NCI-H2029 (cell line): ENCODE measurements at places on chromosomes 2 and 18.

DNA sequence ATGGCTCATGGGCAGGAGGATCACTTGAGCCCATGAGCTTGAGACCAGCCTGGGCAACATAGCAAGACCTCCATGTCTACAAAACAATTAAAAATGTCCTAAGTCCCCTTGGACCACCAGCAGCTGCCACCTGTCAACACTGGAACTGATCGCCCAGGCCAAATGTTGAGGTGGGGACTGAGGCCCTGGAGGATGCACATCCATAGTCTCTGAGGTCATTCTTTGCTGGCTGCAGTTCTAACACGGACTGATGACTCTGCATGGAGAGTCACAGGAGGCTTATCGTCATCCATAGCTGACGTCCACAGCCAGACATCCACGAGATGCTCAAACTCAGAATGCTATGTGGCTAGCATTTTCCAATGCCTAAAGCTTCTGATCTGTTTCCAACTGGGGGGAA lies 151.3 kb downstream of the BCL2 start:
- DNase-seq: no peak

DNA sequence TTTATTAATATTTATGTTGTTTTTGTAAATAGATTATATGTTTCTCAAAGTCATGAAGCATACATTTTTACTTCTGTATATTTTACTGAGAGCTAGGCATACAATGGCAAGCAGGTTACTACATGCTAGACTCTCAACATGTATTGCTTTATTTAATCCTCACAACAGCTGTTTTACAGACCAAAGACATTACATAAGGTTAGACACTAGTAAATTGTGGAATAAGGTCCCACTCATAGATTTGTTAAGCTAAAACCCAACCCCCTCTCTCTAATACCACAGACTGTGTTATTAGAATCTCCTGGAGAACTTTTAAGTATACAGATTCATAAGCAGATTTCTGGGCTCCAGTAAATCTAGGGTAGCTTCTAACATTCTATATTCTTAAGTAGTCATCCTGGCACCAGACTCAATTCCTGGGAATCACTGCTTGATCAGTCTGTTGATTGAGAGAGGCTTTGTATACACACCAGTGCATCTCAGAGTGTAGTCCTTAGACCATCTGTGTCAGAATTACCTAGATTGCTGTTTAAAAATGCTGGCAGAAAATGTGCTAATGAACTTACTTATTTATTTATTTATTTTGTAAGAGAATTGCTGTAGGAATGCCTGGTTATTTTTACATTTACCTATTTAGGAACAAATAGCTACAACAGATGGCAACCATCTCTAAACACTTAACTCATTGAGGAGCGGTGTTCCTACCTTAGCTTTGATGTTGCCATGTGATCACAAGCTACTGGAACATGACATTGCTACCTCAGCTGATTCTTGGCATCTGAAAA lies 153.5 kb upstream of the CAVIN2 start:
- no peak for DNase-seq

- DNase-seq: no peak
Measured at GRCh38 chr2:126655500-126656430, at the start of gene GYPC. TSS of gene GYPC (plus strand) at chr2:126656158. CDS start at chr2:126656264, 106 bp downstream.

DNA sequence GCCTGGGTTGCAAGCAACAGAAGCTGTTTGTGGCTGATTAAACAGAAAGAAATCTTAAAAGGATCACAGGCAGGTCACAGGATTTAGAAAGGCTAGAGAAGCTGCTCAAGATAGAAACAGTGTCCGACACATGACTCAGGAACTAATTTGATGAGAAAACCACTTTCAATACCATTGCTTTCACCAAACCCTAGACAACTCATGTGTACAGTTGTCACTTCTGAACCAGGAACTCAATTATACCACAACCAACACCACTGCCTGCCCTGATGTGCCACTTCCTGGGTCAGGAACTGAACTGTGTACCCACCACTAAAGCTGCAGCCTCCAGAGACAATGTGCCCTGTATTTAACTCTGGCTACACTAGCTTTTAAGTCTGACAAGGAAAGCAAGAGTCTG lies 56.0 kb downstream of the TMEM247 start:
- DNase-seq: no peak

GRCh38 chr18:53994016-53994415 lies 230.5 kb downstream of the MBD2 start:
- no peak for DNase-seq

- peak; percentile 52 for DNase-seq
Measured at GRCh38 chr18:23134780-23135549, at the start of gene CABLES1. TSS of gene CABLES1 (plus strand) at chr18:23135485. CDS start at chr18:23135763, 278 bp downstream.

GRCh38 chr2:70905443-70906421 lies 30.0 kb upstream of the ATP6V1B1 start:
- DNase-seq: no peak

GRCh38 chr2:40287773-40288172 lies 164.1 kb downstream of the SLC8A1 start:
- DNase-seq: no peak

DNA sequence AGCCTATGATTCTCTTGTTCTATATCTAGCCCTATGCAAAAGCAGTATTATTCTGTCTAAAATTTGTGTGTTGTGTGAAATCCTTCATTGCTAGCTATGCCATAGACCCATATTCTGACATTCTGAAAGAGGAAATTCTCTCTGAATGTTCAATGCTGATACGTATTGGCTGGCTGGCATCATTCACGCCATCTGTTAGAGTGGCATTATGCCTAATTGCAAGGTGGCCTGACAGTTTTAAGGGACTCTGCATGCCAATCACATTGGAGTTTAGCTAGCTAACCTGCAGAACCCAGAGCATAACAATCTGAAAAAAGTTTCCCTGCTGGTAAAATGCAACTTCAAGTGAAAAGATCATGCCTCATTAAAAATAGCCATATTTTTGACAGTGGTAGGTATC lies 316.0 kb downstream of the SOX11 start:
- DNase-seq: no peak

DNA sequence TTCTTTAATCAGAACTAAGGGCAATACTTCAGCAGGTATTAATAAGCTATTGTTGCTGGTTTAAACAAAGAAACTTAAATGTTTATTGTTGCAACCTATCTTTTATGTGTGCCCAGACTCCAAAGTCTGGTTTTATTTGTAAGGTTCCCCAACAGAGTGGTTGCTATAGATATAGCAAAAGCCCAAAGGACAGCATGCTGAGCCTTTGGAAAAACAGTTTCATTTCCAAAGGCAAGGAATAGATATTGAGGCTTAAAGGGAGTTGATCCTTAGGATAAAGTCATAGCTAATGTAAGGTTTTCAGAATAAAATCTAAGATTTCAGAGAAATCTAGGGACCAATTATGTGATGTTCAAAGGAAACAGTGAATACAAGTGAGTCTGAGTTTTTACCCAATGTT lies 413.2 kb upstream of the SLC14A2 start:
- no peak for DNase-seq

GRCh38 chr18:35775887-35776286 lies 194.3 kb downstream of the GALNT1 start:
- DNase-seq: no peak

DNA sequence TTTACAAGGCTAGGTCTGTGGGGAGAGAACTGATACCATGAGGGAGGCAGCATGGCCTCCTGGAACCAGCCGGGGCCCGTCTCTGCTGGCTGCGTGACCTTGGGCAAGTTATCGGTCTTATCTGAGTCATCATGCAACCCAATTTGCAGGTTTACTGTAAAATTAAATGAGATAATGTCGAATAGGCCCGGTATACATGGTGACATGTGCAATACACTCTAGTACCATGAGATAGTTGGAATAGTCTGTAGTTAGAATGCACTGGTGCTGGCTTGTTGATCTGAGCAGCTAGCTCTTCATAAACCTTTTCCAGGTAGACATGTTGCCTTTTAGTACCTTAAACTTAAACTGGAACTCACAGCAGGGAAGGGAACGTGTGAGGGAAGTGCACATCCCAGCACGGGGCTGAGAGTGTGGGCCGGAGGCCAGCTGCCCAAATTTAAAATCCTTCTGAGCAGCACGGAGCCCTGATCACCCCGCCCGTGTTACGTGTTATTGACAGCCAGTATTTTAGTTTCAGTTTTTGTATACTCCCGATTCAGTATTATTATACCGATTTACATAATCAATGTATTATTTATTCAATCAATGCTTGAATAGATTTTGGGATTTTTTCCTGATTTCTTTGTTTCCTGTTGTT lies 72.4 kb upstream of the HS6ST1 start:
- DNase-seq: no peak

- DNase-seq: no peak
Measured at GRCh38 chr2:101971836-101972235, 19.9 kb upstream of the IL1R2 start.

DNA sequence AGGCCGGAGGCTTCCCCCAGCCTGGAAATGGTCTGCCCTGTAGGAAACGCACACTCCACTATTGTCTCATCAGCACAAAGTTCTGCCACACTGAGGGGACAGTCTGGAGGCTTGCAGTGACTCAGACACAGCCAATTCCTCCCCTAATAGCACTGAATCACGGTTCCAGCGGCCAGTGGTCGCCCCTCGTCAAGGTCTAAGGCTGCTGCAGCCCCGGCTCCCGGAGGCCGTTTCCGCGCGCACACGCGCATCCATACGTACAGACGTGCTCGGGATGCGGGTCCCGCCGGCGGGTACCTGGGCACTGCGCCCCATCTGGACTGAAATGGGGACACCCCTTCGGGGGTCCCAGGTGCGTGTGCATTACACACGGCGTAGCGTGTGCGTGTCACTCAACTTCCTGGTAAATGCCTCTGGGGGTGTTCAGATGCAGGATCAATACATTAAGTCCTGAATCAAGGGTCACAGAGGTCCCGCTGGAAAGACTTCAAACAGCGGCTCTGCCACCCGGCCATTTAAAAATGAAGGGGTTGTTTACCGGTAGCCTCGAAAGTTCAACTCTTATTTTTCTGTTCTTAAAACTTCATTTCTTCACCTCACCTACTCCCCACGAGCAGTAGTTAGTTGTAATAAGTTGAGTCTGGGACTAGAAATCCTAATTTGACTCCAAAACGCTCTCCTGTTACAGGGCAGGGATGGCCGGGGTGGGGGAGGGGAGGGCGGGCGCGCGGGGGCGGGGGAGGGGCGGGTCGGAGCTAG lies 572 bp upstream of the ZNF516 start:
- no peak for DNase-seq

DNA sequence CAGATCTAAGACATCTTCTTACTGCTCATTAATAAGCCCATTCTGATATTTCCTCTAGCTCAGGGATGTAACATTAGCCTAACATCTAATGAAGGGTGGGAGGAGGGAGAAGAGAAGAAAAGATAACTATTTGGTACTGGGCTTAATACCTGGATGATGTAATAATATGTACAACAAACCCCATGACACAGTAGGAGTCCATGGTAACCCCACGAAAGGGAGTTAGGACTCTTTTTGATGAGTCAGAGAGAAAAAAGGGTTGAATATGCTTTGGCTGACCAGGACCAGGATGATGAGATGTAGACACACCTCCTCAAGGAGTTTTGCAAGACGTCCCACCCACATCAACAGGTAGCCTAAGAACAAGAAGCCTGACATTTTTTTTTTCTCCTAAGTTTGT lies 34.4 kb upstream of the DLX2 start:
- no peak for DNase-seq

- DNase-seq: no peak
Measured at GRCh38 chr18:75504469-75504868, 77.0 kb upstream of the SMIM21 start.

GRCh38 chr2:145421841-145422240 lies 901.9 kb upstream of the ZEB2 start:
- DNase-seq: no peak

DNA sequence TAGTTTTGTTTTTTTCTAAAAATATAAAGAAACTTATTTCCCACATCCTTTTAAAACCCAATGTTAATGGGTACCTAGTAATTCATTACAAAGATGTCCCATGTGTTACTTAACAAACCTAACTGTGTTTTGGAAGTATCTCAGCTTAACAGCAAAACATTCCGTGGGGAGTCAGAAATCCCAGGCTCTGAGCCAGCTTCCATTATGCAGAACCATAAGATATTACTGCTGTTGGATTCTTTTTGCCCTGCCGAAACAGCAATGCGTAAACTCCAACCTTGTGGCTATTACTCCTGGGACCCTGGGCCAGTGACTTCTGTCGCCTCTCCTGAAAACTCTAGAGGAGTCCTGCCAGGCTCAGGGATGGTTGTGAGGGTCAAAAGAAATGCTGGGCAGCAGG lies 174.1 kb downstream of the UXS1 start:
- no peak for DNase-seq

DNA sequence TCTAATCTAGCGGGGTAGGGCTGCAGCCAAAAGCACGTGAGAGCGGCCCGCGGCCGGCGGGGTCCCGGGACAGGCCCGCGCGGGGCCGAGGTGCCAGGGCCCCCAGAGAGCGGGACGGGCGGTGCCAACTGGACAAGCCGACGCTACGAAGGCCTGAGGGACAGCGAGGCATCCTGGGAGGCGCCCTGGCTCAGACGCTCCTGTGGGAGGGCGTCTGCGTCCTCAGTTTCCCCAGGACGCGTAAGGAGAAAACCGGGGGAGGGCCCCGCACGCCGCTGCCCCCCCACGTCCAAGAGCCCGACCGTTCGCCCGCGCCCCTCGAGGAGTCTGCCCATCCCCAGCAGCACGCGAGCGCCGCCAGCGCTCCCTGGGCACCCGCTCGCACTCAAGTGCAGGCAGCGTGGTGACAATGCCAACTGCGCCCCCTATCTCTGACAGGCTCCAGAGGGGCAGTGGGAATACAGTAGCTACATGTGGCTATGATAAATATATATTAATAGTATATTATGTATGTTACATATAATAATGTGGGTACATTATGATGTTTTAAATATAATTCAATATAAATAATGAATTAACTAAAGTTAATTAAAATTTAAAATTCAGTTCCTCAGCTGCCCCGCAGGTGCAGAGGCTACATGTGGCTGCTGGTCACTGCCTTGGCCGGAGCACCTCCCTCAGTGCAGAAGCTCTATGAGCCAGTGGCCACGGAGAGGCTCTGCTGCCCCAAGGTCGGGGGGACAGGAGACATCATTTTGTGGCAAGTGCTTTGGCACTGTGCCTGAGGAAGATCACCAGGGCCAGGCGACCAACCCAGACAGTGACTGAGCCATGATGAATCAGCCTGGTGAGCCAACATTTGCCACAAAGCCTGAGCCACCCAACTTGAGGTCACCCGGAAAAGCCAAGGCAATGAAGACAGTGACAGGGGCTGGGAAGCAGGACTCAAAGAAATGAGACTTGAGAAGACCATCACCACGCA lies 5.5 kb upstream of the SFT2D3 start:
- DNase-seq: no peak

DNA sequence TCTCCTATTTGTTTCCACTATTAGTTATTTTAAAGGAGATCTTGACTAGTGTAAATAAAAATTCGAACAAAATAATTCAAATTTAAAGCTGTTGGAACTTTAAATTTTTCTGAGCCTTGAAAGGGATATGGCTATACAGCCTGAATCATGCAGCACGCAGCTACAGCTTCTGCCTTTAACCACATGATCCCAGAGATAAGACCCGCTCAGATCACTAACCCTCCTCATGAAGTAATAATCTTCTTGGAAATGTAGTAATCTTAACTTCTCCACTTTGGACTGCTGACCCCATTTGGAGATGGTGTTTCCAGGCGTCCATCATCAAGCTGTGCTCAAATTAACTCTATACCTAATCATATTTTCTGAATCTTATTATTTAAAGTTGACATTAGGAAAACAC lies 336.6 kb downstream of the DSC3 start:
- DNase-seq: no peak

- DNase-seq: no peak
Measured at GRCh38 chr2:229530434-229530833, 183.9 kb downstream of the DNER start.

- DNase-seq: peak; percentile 64
Measured at GRCh38 chr2:226791056-226791486, 8.5 kb downstream of the IRS1 start.
